ENCODE measurements at places on chromosomes 12 and 14.

GRCh38 chr12:9940375-9940774 lies 8.2 kb upstream of the CLEC2A start:
- DNase-seq, result no peak

GRCh38 chr12:44159216-44159615 lies 323.3 kb downstream of the TMEM117 start:
- no peak for DNase-seq

- DNase-seq, result no peak
These were observed 244.3 kb downstream of the DIO2 start for GRCh38 chr14:79967001-79967400.

GRCh38 chr12:25236190-25236589 lies 14.5 kb downstream of the KRAS start:
- DNase-seq, result no peak

DNA sequence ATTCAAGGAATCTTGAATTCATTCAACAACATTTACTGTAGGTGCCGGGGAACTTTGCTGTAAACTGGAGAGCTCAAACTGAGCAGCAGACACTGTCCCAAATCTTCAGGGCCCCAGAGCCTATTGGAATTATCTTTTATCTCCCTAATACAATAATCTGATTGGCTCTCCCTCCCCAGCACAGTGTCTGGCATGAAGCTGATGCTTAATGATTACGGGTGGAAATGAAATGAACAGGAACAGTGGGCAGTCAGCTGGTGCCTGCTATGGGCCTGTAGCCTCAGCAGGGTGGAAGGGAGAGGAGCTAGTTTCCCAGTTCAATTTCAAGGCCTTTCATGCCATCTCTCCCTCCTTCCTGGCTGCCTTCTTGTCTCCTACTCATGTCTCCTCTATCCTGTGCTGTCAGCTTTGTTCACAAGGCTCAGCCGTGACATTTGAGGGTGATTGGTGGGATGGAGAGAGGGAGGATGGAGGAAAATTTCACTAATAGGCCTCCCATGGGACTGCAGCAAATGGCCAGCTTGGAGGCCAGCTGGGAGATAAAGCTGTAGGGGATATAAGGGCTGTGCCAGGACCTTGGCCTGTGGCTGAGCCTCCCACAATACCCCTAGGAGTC lies 4.3 kb upstream of the RAPGEF3 start:
- no peak for DNase-seq

- DNase-seq, result no peak
These were observed 378.6 kb upstream of the DDHD1 start for GRCh38 chr14:53531730-53532129.

DNA sequence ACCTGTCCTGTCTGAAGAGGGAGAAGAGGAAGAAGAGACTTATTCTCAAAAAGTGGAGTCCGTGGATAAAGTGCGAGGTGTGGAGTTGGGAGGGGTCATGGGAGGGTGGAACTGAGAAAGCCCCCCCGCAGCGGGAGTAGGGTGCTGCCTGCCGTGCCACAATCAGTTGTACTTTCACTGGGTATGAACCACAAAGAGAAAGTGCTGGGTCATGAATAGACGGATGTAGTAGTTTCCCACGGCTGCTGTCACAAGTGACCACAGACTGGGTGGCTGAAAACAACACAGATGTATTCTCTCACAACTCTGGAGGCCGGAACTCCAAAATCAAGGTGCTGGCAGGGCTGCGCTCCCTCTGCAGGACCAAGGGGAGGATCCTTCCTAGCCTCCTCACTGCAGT lies 5.5 kb downstream of the DNAH10 start:
- DNase-seq, result peak; percentile 22

DNA sequence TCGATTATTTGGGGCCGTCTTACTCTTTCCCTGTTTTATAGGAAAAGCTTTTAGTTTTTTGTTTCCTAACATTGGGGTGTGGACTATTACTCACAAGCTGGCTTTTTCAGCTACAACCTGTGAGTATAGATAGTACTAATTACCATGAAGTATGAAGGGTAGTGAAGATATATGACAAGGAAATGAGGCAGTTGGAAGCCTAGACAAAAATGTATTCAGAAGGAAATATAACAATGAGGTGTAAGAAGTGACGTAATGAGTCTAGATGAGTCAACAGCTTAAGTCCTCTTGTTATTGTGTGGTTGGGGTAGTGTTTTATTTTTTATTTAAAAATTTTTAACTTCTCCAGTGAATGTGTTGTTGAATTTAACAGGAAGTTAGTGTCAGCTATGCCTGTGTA lies 804.5 kb downstream of the NRXN3 start:
- DNase-seq, result no peak

- DNase-seq, result no peak
These were observed 66.5 kb downstream of the CACNA1C start for GRCh38 chr12:2119266-2119665.

DNA sequence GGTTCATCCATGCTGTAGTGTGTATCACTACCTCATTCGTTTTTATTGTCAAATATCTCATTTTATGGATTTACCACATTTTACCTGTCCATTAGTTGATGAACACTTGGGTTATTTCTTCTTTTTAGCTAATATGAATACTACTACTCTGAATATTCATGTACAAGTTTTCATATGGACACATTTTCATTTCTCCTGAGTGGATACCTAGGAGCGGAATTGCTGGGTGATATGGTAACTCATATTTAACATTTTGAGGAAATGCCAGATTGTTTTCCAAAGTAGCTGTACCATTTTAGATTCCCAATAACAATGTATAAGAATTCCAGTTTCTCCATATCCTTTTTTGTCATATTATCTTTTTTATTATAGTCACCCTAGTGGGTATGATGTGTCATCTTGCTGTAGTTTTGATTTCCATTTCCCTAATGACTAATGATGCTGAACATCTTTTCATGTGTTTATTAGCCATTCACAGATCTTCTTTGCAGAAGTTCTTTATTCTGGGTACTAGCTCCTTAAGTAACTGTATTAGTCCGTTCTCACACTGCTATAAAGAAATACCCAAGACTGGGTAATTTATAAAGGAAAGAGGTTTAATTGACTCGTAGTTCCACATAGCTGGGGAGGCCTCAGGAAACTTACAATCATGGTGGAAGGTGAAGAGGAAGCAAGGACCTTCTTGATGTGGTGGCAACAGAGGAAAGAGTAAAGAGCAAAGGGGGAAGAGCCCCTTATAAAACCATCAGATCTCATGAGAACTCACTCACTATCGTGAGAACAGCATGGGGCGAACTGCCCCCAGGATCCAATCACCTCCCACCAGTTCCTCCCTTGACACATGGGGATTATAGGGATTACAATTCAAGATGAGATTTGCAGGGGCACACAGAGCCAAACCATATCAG lies 11.9 kb downstream of the NRDE2 start:
- no peak for DNase-seq

DNA sequence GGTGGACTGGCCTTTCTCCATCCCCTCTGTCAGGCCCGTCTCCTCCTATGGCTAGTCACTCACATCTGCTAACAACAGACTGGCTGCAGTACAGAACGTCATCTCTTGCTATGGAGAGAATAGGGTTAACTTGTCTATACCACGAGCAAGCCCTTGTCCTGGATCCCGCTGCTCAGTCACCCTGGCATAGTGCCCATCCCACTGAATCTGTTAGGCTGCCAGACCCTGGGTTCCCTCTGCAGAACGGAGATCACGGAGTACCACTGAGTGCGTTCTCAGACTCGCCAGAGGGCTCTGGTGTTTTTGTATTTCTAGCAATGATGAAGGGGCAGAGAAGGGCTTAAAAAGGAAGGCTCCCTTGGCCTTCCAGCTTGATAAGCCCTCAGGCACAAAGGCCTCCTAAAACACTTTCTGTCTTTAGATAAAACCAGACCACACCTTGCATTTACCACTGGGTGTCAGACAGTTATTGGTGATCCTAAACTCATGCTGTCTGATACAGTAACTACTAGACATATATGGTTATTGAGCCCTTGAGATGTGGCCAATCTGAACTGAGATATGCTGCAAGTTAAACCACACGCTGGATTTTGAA lies 6.3 kb upstream of the NRIP2 start:
- DNase-seq, result no peak

- no peak for DNase-seq
These were observed 178.3 kb upstream of the PLEKHA5 start for GRCh38 chr12:18951218-18951617.

DNA sequence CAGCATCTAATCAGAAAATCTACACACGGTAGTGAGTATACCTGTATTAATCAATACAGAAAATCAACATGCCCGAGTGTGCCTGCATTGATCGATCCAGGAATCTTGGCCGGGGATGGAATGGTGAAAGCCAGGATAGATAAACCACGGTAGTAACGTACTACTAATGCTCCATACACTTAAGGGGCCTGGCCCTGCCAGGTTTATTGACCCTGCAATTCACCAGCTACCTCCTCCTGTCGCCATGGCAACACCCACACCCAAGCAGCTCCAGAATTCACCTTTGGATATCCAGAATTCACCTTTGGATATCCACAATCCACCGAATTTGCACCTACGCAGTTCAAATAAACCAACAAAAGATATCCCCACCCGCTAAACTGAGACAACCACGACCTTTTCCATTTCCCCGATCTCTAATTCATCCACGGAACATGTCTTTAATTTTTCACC lies 14.8 kb upstream of the CALM1 start:
- peak; percentile 49 for DNase-seq

DNA sequence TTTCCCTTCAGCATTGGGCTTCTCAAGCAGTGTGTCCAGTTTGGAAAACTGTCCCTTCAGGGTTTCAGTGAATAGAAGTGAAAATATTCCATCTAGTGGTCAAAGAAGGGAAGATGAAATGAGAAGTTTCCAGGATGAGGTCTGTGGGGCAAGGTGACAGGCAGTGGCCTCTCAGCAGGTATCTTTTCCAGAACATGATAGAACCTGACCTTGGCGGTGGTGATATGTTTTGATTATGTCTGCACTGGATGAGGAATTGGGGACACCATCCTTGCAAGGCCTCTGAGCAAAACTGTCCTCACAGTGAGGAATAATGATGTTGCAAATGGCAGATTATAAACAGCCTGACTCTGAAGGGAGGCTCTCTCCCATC lies 4.7 kb downstream of the GPX2 start:
- no peak for DNase-seq

- no peak for DNase-seq
These were observed 11.9 kb downstream of the EAPP start for GRCh38 chr14:34527591-34527990.

- DNase-seq, result no peak
These were observed 381.0 kb downstream of the SNAPC1 start for GRCh38 chr14:62143245-62143644.

DNA sequence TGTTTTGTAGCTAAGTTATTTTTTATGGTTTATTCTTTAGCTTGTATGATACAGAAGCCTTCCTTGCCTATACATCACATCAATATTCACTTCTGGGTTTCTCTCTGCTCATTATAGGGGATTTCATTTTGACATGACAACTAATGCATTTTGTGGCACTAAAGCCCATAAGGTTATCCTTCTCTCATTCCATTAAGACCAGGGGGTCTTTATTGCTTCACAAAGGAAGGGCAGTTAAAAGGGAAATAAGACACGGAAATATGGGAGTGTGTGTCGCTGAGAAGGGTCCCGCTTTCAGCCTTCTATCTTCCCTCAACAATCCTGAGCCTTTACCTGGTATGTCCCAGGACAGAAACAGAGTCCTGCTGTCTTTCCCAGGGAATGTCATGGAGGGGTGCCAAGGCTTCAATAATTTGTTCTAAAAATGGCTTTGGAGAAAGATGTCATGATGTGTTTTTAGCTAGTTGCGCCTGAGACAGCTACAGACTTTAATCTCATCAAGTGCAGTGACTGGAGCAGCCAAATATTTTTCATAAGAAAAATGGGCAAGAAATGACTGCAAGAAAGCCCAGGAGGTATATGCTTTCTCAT lies 1145.4 kb upstream of the TMEM132C start:
- no peak for DNase-seq

- no peak for DNase-seq
These were observed 7.3 kb downstream of the JAG2 start for GRCh38 chr14:105161309-105161708.
